ENCODE measurements at places on chromosomes 7 and 10.

GRCh38 chr10:74072503-74072902, 74.6 kb downstream of the VCL start:
- DNase-seq, result no peak

GRCh38 chr10:42943025-42943818, 133.6 kb upstream of the RET start:
- no peak for DNase-seq

GRCh38 chr10:132266594-132267161, 41.1 kb downstream of the STK32C start:
- DNase-seq, result no peak

GRCh38 chr10:22895252-22895651, 32.6 kb upstream of the ARMC3 start:
- no peak for DNase-seq

DNA sequence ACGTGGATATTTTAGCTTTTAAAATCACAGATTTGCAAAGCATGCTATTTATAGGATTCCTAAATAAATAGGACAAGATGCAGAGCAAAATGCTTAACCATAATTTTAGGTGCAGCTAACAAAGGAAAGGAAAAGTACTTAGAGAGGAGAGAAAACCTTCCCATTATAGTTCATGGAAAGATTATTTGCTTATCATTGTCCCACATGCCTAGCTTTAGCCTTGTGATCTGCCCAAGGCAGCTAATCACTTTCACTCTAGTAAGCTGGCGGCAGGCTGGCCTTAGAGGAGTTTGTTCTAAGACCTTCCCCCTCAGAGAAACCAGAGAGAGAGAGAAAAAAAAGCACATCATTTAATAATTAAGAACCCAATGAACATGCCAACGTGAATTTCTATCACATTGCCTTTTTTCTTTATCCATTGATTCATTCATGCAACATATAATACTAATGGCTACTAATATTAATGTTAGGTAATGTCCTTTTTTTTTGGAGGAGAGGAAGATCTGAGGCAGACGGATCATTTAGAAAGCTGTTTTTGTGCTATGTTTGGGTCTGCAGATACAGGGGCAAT, 274.6 kb downstream of the ARL4A start:
- no peak for DNase-seq

DNA sequence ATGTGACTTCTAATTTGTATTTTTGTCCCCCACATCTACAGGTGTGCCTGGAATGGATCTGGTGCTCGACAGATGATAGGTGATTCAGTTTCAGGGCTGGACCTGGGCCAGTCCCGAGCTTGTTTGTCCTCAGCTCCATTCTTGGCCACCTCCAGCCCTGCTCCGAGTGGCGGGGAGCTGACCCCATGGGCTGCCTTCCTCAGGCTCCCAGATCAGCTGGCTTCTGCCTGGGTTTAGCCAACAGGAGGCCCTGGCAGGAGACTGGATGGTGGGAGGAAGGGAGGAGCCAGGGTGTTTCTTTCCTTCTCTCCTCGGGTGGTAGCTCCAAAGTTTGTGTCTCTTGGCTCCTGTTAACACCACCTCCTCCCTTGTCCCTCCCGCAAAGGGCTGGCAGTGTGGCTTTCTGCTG, 75.2 kb downstream of the CDH23 start:
- no peak for DNase-seq

DNA sequence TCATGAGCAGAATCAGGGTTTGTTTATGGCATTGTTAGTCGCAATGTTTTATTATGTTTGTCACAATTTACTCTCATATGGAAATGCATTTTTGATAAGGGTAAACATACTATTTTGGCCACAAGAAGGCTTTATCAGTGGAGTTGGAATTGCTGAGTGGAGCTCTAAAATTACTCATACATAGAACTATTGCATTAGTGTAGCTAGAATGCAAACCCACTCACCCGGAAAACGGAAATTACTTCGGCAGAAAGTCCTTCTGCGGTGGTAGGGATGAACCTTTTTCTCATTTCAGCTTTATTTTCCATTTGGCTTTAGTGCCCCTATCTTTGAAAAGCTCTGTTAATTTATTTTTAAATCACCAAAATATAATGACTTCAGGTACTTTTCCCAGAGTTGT, 42.8 kb upstream of the NPY start:
- no peak for DNase-seq

GRCh38 chr7:42242381-42242780, 5.4 kb upstream of the GLI3 start:
- DNase-seq, result no peak

DNA sequence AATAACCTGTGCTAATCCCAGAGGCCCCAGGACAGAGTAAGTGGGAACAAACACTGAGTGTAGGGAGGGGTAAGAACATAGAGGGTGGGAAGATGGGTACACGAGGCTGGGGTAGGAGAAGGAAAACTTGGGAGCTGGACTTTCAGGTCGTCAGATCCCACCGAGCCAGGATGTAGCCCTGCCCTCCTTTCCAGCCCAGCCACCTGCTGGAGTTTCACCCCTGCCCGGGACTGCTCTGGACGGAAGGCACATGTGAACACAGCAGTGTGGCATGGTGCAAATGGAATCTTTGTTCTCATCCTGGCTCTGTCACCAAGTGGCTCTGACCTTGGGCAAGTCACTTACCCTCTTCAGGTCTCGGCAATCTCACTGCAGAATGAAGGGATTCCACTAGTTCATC, 52.8 kb downstream of the PODXL start:
- no peak for DNase-seq

DNA sequence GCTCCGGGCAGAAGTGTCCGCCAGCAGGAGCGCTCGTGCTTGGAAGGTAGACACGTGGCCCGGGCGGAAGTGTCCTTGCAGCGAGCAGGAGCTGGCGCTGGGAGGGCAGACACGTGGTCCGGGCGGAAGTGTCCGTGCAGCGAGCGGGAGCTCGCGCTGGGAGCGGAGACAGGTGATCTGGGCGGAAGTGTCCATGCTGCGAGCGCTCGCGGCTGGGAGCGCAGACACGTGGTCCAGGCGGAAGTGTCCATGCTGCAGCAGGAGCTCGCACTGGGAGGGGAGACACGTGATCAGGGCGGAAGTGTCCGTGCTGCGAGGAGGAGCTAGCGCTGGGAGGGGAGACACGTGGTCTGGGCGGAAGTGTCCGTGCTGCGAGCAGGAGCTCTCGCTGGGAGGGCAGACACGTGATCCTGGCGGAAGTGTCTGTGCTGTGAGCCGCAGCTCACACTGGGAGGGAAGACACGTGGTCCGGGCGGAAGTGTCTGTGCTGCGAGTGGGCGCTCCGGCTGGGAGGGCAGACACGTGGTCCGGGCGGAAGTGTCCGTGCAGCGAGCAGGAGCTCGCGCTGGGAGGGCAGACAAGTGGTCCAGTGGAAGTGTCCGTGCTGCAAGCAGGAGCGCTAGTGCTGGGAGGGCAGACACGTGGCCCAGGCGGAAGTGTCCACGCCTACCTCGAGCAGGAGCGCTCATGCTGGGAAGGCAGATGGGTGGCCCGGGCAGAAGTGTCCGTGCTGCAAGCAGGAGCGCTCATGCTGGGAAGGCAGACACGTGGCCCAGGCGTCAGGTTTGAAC, 41.1 kb upstream of the PRKAR1B start:
- DNase-seq, result no peak

GRCh38 chr10:71776481-71776925, 3.2 kb upstream of the VSIR start:
- DNase-seq, result no peak

DNA sequence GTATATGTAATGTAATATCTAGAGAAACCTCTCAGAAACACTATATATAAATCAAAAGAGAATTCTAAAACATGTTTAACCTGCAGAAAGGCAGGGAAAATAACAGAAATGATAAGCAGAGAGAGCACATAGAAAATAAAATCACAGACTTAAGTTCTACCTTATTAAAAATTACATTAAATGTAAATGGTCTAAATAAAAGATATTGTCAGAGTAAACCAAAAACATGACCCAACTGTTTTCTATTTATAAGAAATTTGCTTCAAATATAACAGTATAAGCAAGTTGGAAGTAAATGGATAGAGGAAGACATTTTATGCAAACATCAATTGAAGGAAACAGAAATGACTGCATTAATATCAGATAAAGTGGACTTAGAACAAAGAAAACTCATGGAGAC, 43.4 kb downstream of the HECTD2 start:
- no peak for DNase-seq

GRCh38 chr7:37048674-37049073, 324.4 kb upstream of the AOAH start:
- no peak for DNase-seq

DNA sequence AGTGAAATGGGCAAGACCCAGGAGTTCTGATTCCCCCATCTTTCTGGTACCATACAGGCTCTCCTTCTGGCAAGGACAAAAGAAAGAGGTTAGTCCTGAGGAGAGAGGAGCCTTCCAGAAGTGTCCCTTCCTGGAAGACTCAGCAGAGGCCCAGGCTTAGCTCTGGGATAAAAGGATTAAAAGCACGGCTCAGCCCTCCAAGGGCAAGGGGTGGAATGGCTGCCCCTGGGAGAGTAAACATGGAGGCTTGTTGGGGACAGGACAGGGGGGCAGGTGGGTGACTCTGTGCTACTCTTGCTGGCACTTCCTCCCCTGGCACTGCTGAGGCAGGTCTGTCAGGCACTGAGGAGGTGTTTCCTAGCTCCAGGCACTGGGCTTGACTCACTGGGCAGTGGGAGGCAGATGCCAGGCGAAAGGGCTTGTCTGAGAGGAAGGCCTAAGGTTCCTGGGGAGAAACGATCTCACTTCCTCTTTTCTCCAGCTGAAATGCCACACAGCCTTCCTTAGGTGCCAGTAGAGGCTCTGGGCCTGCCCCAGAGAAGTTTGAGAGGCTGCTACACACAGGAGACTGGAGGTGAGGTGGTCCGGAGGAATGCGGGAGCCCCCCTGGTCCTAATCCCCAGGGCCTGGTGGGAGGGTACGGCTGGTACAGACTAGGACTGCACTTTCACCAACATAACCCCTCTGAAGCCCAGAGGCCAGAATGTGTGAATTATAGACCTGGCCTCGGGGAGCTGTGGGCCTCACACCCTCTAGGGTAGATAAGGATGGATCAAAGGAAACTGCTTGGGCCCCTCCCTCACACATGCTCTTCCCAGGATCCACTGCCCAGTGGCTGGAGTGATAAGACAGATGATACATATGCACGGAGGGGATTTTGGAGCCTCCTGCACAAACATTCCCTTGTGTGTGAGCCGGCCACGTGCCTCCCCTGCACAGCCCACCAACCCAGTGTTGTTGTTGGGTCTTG, 63.2 kb upstream of the PODXL start:
- DNase-seq, result no peak

Data from T-helper 22 cell (primary cell).